ENCODE measurements at places on chromosomes 13 and 19. TPM values are rescaled to one million over a fixed set of nuclear protein-coding genes. Genes with fewer than 3 reads are reported as not detected.

RDH8 gene
- not detected for total RNA-seq

TYROBP gene
- not detected for total RNA-seq

ZNF763 gene
- total RNA-seq = 4.5 TPM

KCNK6 gene
- not detected for total RNA-seq

Data from neural crest cell (in vitro differentiated cells).